ENCODE measurements at places on chromosomes 11 and 22.

- no peak for DNase-seq
These were observed 5.2 kb downstream of the TRAPPC4 start for GRCh38 chr11:119023741-119024140.

- DNase-seq = no peak
These were observed 30.5 kb upstream of the GNB1L start for GRCh38 chr22:19884954-19885751.

GRCh38 chr11:44133335-44133946 is 38.0 kb downstream of the EXT2 start:
- no peak for DNase-seq

GRCh38 chr22:50307890-50308596 is 597 bp upstream of the PLXNB2 start:
- peak; percentile 41 for DNase-seq

GRCh38 chr11:129131316-129131715 is 60.8 kb downstream of the ARHGAP32 start:
- DNase-seq = no peak

- no peak for DNase-seq
These were observed 375.5 kb upstream of the NARS2 start for GRCh38 chr11:78949976-78950690.

- DNase-seq = no peak
These were observed 85.8 kb downstream of the ZBTB16 start for GRCh38 chr11:114145166-114145775.

GRCh38 chr22:37256075-37256726 is 12.1 kb upstream of the RAC2 start:
- no peak for DNase-seq

GRCh38 chr11:126029805-126030204 is 32.9 kb downstream of the CDON start:
- DNase-seq = no peak

DNA sequence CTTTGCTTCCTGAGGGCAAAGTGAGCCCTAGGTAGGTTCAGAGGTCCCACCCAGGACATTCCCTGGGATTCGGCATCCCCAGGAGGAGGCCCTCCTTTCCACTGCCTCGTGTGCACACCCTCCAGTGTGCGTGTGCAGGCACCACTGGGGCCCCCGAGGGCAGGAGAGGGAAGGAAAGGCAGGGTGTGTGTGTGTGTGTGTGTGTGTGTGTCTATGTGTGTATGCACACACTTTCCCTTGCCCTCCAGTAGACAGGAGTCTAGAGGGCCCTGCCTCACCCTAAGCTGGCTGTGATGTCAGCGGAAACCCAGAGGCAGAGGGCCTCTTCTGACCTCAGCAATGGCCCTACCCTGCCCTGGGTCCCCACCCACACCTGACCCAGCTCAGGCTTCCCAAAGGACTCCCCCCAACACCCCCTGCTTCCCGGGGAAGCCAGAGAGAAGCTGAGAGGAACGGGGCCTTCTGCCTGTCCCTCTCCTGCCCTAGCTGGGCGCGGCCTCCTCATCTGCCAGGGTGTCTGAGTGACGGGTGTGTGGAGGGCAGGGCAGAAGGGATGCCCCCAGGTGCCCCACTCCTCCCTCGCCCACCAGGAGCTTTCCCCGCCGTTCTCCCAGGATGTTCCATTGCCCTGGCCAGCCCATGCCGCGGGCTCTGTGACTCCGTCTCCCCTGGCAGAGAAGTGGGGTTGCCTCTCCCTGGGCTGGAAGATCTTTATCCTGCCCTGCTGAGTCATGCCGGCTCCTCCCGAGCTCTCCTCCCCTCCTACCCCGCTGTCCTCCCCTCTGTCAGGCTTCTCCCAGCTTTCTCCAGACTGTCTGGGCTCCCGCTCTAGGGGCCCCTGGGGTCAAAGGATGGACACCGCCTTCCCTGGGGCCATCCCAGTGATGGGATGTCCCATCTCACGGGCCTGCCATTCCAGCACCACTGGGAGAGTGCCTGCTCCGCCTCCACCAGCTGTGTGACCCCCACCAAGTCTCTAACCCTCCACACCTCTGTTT is 6.0 kb upstream of the CLCF1 start:
- DNase-seq = peak; percentile 90

DNA sequence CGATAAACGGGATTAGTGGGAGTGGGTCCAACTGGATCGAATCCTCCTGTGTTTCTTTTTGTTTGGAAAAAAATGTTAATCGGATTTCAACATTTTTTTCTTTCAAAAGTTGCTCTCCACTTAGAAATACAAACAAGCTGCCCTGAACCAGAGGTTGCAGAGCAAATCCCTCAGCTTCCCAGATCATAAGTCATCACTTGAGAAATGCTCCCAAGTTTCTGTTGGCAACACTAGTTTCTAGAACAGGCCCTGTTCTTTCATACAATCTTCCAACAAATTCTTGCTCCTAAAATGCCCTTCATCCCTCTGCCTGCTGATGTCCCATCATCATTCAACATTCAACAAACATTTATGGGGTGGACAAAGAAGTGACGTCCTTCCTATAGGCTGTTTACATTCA is 1.3 kb upstream of the MLC1 start:
- DNase-seq = no peak

DNA sequence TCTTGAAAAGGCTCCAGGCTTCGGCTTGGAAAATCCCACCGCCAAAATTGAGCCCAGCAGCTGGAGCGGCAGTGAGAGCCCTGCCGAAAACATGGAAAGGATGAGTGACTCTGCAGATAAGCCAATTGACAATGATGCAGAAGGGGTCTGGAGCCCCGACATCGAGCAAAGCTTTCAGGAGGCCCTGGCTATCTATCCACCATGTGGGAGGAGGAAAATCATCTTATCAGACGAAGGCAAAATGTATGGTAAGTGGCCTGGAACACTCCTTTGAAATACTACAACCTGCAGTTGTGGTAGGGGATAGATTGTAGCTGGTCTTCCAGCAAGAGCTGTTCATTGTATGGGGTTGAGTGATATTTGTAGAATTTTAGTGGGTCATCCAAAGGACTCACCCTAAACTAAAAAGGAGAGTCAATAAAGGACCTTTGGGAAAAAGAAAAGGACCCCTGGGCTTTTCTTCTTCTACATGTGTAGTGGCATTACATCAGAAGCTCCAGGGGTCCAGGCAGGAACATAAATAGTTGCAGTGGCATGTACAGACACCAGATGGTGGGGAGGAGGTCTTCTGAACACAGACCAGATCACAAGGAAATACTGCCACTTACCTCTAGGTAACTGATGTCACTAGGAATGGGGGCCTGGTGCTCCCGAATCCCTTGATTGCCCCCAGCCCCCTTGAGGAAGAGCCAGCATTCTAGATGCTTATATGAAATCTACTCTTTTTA is 90.1 kb downstream of the TEAD1 start:
- no peak for DNase-seq

GRCh38 chr22:39431216-39431801 is 25.5 kb upstream of the MGAT3 start:
- DNase-seq = no peak

- no peak for DNase-seq
These were observed 54.0 kb downstream of the MIAT start for GRCh38 chr22:26711205-26711963.

- DNase-seq = no peak
These were observed 16.6 kb upstream of the MS4A6E start for GRCh38 chr11:60310407-60310998.

GRCh38 chr11:56916587-56916986 is 72.1 kb upstream of the OR5AK2 start:
- DNase-seq = no peak

DNA sequence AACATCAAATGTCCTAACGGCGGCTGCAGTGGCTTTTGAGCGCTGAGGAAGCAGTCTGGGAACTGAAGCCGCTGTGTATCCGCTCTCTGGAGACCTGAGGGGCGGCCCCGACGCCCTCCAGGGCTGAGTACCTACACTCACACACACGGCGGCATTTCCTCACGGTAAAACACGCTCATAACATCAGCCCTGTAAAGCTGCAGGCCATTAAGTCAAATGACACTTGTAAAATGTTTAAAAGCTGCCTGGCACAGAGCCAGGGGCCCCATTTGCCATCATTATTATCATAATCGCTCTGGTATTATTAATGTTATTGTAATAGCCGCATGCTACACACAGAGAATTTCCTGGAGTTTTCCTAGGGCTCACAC is 5.1 kb downstream of the CARS1 start:
- no peak for DNase-seq

DNA sequence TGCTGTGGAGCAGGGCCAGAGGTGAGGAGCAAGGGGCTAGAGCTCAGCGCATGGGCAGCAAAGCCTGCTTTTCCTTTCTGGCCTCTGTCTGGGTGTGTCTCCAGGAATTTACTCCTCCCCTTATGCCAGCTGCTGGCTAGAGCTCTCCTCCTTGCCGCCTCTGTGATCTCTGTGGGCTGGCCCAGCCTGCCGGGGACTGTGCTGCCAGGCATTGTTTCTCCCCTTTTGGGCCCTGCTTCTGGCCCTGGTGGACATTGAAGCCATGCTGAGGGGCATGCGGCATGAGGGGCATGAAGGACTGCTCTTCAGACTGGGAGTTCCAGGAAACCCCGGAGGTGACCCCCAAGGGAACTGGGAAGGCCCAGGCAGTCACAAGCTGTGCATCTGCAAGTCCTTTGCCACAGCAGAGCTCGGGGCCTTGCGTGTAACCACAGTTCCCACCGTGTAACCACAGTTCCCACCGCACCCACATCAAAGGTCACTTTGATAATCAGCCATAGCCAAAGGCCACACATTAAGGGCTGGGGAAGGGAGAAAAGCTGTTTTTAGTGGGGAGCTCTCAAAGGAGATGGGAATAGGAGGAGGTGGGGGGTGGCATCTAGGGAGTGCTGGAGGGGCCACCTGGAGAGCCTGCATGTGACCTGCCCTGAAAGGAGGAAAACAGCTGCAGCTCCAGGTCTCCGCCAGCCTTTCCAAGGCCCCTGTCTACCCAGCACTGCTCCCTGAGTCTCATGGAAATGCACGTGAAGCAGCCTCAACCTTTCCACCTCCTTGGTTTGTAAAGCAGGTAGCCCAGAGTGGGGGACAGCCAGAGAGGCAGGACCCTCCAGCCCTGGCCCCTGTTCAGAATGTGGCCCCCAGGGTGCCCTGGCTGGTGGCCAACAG is 62.3 kb downstream of the PPFIBP2 start:
- DNase-seq = peak; percentile 29

DNA sequence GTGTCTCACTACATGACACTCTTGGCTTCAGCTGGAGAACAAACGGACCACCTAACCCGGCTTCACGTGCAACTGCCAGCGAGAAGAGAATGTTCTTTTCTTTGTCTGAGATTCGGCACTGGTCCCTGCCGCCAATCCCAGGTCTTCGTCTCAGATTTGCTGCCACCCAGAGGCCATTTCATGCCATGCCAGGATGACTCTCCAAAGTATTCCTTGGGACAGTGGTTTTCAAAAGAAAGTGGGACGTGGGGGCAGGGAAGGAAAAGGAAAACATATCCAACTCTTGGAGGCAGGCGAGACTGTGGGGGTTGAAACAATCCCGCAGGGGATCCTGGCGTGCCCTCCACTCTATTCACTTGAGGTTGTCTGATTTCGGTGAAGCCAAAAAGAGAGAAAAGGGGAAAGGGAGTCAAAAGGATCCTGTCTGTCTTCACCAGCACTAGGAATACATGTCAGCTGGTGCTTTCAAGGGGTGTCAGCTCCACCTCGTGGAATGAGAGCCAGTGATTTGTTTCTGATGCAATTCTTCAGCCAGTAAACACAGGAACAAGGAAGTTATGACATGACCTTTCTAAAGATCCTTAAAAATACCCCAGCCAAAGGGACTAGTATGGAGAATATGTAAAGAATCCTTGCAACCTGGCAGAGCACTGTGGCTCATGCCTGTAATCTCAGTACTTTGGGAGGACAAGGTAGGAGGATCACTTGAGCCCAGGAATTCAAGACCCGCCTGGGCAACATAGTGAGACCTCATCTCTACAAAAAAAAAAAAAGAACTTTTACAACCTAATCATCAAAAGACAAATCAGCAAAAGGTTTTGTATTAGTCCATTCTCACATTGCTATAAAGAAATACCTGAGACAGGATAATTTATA is 41.0 kb upstream of the APLNR start:
- peak; percentile 70 for DNase-seq

DNA sequence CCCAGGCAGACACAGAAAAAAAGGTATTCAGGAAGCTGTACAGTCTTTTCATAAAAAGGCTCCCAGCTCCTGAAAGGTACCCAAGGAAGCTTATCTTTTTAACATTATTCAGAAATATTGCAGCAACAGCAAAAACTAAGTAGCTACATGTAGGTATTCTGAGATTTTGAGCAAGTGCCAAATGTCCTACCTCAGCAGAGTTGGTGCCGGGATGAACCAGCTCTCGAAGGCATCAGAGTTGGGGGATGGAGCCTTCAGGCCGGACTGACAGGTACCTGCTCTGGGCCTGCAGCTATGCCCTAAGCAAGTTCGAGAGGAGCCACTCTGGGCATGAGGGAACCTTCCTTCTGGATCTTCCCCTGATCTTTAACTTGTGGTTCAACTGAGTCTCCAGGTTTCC is 77.1 kb upstream of the TTC12 start:
- no peak for DNase-seq

GRCh38 chr22:33130473-33130872 is 72.3 kb upstream of the SYN3 start:
- no peak for DNase-seq

DNA sequence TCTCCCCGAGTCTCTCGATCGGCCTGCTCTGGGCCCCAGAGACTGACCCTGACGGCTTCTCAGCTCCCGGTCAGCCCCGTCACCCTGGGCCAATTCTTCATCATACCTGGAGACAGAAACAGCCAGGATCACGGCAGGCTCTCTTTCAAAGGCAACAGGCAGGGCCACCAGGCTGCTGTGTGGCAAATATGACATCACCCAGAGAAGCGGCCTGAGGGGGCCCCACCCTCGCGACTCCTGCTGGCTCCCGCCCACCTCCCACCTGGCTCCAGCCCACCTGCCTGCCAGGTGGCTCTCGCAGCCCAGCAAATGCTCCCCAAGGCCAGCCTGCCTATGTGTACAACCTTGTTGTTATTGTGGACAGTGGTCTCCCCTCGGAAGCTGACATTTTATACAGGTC is 24.9 kb upstream of the PACSIN2 start:
- no peak for DNase-seq
